DMS79 (cell line): ENCODE measurements at places on chromosomes 12 and 14.

GRCh38 chr12:94566345-94566744, 84.0 kb downstream of the TMCC3 start:
- DNase-seq: no peak

- no peak for DNase-seq
Observed at GRCh38 chr12:101459642-101460346, 15.3 kb upstream of the SPIC start.

DNA sequence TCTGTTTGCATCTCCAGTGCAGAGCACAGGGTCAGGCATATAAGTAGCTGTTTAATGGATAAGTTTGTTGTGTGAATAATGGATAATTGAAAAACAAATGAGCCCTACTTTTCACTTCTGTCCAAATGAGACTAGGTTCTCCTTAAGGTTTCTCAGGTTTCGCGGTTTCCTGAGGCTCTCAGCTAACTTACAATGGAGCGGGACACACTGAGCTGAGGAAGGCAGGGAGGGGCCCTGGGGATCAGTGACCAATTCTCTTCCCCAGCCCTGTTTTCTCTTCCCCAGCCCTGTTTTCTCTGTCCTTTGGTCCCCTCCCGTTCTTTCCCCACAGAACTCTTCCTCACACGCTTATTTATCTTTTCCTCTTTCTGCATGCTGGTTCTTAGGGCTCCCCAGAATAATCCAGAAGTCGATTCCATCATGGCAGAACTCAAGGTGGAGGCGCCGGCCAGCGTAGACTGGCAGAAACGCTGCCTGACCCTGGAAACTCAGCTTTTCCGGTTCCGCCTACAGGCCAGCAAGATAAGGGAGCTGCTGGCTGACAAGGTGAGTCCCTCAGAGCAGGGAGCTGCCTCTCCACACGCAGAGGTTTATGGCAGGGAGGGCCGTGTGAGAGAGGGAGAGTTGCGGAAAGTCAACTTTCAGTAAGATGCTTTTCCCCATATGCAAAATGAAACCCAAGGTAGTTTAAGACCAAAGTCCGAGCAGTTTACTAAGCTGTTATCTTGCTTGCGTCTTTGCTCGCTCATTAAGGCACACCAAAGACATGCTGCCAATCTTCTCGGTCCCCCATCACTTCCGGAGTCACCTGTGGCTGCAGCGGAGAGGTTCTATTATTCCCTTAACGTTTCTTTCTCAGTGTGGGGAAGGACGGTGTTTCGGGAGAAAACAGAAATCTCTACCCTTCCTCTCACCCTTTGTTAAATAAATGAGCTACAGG, 8.6 kb downstream of the PLEKHH1 start:
- no peak for DNase-seq

- no peak for DNase-seq
Observed at GRCh38 chr12:49370539-49370938, 3.3 kb downstream of the SPATS2 start.

GRCh38 chr12:16282978-16283377, 5.5 kb upstream of the SLC15A5 start:
- no peak for DNase-seq

- DNase-seq: no peak
Observed at GRCh38 chr12:77795699-77796098, 35.0 kb upstream of the NAV3 start.

GRCh38 chr14:42671636-42672035, 1065.0 kb downstream of the LRFN5 start:
- no peak for DNase-seq

GRCh38 chr14:55328317-55328716, 57.1 kb downstream of the FBXO34 start:
- no peak for DNase-seq

- DNase-seq: no peak
Observed at GRCh38 chr12:95784286-95784685, 6.3 kb downstream of the NTN4 start.

GRCh38 chr12:95882080-95882479, 23.3 kb downstream of the SNRPF start:
- DNase-seq: no peak

DNA sequence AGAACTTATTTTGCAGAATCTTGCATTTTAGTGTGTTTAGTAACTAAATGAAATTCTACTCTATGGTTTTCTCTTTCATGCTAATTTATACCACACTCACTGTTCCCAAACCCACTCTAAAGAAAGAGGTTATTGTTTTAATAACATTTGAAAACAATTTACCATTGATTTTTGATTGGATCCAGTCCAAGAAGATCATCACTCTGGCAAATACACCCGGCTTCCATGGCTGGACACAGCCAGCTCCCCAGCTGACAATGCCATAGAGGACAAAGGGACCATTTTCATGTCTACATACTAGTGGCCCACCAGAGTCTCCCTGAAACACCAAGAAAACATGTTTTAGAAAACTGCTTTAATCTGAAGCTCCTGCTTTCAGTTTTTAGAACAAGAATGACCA, 42.4 kb downstream of the OVCH1 start:
- DNase-seq: no peak

DNA sequence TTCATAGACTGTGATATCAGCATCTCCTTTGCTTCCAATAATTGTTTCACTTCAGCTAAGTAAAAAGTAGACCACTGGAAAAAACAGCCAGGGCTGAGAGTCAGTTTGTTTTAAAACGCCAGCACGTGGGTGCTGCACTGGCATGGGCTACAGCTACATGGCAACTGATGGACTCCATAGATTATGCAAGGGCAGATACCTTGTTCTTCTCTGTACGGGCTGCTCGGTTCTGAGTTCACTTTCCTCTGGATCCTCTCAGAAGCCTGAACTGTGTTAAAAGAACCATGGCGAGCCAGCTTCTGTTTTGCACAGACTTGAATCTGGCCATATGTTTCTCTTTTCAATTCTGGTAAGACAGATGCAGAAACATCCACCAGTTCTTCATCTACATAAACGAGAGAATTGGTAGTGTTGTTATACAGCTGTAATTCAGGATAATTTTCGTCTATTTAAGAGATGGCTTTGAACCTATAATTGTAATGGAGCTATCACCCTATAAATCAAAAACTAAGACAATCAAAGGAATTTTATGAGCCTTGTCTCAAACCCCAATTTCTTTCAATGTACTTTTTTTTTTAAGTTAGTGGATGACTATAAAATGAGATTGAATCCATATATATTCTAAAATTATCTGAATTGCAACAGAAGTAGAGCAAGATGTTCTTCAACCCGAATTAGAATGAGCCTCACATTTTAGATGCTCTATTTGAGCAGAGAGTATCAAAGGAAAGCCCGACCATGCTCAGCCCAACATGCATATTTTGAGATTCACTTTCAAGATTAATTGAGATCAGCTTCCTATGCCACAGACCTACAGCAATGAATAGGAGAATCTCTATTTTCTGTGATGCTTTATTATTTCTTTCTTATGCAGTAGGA, 31.5 kb downstream of the E2F7 start:
- no peak for DNase-seq

GRCh38 chr12:20210621-20211215, 157.6 kb upstream of the PDE3A start:
- no peak for DNase-seq

GRCh38 chr14:102592763-102593060, 263 bp downstream of the RCOR1 start:
- no peak for DNase-seq

DNA sequence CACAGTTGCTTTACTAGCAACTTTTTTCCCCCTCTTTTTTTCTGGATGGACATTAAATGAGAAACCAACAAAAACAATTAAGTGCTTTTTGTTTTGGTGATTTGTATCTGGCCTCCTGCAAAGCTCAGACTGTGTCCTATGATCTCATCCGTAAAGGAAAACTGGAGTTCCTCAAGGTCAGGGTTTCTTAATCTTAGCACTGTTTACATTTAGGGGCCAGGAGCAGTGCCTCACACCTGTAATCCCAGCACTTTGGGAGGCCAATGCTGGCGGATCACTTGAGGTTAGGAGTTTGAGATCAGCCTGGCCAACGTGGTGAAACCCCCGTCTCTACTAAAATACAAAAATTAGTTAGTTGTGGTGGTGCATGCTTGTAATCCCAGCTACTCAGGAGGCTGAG, 28.0 kb downstream of the ENTPD5 start:
- DNase-seq: no peak

- no peak for DNase-seq
Observed at GRCh38 chr14:73211251-73212040, 25.9 kb upstream of the PAPLN start.

DNA sequence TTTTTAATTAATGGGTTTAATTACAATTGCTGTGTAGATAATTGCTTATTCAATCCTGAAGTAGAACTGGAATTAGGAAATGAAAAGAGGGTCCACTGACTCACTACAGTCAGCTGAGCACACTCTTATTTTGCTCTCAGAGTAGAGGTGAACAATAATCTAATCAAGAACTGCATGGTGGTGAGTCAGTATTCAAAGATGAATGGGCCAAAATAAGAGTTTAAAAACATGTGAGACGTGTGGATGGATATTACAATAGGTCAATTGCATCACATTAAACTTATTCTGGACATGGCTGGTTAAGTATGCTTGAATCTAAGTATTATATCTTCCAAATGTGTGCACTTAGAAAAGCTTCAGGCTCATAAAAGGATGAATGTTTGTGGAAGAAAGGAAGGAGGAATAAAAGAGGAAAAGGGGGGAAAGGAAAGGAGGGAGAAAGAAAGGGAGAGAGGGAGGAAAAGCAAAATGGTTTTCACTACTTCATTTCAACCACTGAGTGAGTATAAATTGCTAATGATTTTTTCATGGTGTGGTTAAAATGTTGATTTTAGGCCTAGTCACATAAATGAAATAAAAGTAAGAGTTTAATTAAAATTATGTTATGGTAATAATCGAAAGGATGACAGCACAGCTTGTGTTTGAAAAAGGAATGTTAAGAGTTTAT, 27.0 kb upstream of the EEA1 start:
- DNase-seq: no peak

- no peak for DNase-seq
Observed at GRCh38 chr12:72453550-72453949, 181.4 kb downstream of the TRHDE start.

DNA sequence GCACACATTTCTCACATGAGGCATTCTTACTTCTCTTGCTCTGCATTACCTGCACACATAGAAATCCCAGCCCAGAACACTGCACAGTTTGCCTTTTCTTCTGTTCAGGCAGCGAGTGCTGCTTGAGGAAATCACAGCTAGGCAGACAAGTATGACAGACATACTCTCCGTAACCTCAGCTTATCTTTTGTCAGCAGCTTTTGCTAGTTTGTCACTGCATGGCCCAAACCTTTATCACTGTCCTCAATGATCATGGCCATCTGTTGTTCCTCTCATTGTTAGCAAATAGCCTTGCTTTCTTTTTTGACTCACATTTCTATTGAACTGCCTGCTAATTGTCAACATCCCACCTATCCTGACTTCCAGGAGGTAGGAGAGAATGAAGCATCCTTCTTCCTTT, 5.3 kb downstream of the ZNF10 start:
- no peak for DNase-seq

DNA sequence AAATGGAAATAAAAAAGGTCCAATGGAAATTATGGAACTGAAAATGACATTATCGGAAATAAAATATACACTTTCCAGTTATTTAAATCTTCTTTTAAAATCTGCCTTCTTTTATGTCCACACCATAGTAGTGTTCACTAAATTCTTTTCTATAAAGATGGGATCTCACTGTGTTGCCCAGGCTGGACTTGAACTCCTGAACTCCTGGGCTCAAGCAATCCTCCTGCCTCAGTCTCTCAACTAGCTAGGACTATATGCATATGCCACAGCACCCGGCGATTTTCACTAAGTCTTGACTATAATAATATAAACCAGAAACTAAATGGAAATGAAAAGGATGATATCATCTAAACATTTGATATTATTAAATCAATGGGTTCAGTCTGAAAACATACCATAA, 188.4 kb downstream of the MED13L start:
- DNase-seq: no peak

DNA sequence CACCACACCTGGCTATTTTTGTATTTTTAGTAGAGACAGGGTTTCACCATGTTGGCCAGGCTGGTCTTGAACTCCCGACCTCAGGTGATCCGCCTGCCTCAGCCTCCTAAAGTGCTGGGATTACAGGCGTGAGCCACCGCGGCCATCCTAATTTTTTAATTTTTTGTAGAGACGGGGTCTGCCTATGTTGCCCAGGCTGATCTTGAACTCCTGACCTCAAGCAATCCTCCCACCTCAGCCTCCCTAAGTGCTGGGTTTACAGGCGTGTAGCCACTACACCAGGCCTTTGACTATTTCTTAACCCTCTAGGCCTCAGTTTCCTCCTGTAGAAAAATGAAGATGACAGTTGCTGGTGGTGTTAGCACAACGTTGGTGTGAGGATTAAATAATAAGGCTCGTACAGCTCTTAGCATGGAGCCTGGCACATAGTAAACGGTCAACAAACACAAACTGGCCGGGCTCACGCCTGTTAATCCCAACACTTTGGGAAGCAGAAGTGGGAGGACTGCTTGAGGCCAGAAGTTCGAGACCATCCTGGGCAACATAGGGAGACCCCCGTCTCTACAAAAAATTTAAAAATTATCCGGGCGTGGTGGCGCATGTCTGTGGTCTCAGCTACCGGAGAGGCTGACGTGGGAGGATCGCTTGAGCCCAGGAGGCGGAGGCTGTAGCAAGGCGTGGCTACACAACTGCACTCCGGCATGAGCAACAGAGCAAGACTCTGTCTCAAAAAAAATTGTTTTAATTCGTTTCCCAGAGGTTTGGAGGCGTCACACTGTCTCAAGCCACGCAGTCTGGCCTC, 979 bp downstream of the DDX54 start:
- DNase-seq: no peak

DNA sequence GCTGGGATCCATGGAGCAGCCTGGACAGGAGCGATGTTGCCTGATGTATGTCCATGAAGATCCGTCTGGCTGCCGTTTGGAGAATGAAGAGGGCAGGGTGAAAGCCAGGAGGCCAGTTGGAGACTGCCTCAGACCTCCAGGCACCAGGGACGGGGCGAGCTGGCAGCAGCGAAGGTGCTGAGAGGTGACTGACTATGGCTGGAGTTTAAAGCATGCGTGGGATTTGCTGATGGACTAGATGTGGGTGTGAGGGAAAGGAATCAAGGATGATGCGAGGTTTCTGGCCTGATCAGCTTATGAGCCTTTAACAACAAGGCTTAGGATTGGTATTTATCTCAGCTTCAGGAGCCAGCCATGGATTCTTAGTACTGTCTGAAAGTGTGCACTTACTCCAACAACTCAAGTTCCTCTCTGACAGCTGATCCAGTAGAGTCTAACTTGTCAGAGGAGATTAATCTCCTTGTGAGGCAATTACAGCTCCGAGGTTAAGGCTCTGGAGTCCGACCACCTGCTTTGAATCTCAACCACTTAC, 49.4 kb downstream of the DYNC1H1 start:
- DNase-seq: no peak

- DNase-seq: no peak
Observed at GRCh38 chr12:76137606-76138005, 53.1 kb upstream of the NAP1L1 start.

- no peak for DNase-seq
Observed at GRCh38 chr12:112350593-112351592, 31.3 kb downstream of the HECTD4 start.

GRCh38 chr12:14280921-14281320, 84.6 kb upstream of the ATF7IP start:
- DNase-seq: no peak

GRCh38 chr12:115657081-115658013, 620.1 kb downstream of the MED13L start:
- DNase-seq: no peak
